ENCODE measurements at places on chromosomes 7 and 10.

DNA sequence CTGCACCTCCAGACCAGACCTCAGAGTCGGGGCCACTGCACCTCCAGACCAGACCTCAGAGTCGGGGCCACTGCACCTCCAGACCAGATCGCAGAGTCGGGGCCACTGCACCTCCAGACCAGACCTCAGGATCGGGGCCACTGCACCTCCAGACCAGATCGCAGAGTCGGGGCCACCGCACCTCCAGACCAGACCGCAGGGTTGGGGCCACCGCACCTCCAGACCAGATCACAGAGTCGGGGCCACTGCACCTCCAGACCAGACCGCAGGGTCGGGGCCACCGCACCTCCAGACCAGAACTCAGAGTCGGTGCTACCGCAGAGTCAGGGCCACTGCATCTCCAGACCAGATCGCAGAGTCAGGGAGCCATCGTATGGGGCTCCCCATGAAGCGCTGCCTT, 105.9 kb downstream of the ACTR3B start:
- no peak for DNase-seq

GRCh38 chr7:930975-931758, 23.3 kb downstream of the ADAP1 start:
- DNase-seq, result no peak

- DNase-seq, result no peak
Measured at GRCh38 chr10:27611744-27612550, 107.8 kb downstream of the RAB18 start.

- no peak for DNase-seq
Measured at GRCh38 chr7:83528925-83529423, 120.0 kb downstream of the SEMA3E start.

DNA sequence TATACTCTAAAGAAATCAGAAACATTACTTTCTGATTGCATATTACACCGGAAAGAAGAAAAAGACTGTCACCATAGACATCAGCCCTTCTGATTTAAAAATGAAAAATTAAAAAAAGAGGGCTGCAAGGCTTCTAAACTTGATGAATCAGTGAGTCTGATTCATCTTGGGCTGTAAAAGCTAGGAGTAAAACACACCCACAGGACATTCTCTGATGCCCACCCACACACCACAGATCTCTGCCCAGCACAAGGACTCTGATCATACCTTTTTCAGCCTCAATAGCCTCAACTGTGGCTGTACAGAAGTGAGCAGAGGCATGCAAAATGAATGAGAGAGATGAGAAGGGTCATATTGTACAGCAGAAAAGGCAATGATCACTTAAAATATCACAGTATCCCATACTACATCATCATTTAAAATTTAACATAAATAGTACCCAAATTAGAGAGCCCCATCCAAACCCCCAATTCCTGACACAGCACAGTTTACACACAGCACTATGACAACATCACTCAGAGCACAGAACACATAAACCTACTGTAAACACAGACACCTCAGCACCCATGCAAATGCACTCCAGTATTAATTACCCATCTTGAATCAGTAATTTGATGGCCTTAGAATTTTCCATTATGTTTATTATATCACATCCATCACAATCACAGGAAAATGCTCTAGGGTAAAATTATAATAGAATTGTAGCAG, 6.4 kb upstream of the MSS51 start:
- DNase-seq, result peak; percentile 8

Data from fibroblast of the conjunctiva (primary cell).